ENCODE measurements at places on chromosomes 13 and 19. TPM values are rescaled to one million over a fixed set of nuclear protein-coding genes. Genes with fewer than 3 reads are reported as not detected.

GRCh38 chr13:28177877-28178276 is 39.5 kb downstream of the PAN3 start:
- DNase-seq = no peak

DNA sequence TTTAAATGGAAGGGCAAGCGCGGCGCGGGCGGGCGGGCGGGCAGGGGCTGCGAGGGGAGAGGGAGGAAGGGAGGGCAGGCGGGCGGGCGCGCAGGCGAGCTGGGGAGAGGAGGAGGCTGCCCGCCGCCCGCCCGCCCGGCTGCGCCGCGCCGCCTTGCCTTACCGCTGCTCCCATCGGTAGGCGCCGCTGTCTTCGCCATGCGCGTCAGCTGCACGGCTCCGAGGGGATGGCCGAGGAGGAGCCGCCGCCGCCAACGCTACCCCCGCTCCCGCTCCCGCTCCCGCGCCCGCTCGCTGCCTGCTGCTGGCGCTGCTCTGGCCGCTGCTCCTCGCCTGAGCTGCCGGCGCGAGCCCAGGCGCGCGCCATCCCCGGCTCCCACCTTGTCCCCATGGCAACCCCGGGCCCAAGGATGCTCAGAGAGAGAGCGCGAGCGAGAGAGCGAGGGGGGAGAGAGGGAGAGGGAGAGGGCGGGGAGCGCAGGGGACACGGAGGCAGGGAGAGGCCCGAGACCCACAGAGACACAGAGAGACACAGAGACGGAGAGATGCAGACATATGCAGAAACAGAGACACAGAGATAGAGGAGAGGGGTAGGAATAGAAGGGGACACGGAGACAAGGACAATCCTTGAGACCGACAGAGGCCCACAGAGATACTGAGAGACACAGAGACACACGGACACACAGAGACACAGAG is 40.3 kb downstream of the DEDD2 start:
- DNase-seq = peak; percentile 86

DNA sequence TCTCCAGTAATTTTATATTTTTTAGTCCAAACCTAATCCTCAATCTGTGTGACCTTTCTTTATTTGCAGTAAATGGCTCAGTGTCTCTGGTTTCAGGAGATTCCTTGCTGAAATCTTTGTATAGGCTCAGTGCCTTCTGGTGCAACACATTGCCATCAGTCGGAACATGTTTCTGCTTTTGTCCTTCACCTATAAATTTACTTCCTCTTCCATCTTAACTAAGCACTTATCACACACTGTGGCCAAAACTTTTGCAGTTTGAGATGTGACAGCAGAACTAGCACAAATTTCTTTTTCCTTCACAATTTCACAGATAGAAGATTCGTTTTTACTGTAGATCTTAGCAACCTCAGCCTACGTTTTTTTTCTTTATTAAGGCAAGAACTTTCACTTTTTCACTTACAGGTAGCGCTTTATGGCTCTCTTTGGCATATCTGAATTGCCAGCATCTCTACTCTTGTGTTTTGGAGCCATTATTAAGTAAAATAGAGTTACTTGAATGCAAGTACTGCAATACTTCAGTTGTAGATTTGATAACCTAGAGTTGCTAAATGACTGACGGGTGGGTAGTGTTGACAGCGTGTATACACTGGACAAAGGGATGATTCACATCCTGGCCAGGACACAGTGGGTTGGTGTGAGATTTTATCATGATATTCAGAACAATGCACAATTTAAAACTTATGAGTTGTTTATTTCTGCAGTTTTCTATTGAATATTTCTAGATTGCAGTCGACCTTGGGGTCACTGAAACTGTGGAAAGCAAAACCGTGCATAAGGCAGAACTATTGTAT is 44.3 kb downstream of the NDFIP2 start:
- no peak for DNase-seq

The ZNF583 gene
- 7.3 TPM for total RNA-seq

The C19orf85 gene
- total RNA-seq = not detected

DNA sequence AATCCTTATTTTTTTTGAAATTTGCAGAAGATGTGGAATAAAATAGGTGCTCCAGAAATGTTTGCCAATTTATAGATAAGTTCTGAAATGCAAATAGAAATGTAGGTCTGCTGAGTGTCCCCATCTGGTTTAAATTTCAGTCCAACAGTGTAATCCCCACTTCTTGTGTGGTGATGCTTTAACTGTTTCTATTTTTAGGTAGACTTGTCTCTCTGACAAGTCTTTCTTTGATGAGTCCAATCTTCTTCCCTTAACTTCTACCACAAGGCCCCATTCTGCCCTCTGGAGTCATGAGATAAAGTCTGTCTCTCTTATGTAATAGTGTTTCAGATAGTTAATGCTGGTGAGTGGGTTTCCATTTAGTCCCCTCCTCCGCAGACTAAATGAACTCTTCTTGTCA is 390.4 kb downstream of the RFC3 start:
- DNase-seq = no peak

The KCTD4 gene
- total RNA-seq = not detected

GRCh38 chr13:112690283-112690929 is 568 bp downstream of the ATP11A start:
- DNase-seq = no peak

- no peak for DNase-seq
These were observed 142.4 kb downstream of the MYCBP2 start for GRCh38 chr13:77184455-77184854.

DNA sequence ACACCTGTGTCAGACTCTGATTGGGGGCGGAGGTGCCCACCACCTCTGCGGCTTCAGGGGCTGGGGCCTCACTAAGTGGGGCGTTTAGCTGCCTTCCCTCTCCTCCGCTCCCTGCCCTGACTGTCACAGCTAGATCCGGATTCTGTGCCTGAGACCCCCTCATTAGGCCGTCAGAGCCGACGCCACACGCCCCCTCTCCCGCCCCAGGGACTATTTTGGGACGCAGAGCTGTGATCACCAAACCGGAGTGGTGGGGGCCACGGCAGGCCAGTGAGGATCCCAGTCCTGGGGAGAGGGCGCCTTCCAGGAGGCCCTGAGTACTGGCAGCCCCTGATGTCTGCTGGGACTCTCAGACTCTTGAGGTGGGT is 762 bp downstream of the KANK3 start:
- no peak for DNase-seq

- DNase-seq = no peak
These were observed 86.1 kb downstream of the GGACT start for GRCh38 chr13:100502446-100502845.

DNA sequence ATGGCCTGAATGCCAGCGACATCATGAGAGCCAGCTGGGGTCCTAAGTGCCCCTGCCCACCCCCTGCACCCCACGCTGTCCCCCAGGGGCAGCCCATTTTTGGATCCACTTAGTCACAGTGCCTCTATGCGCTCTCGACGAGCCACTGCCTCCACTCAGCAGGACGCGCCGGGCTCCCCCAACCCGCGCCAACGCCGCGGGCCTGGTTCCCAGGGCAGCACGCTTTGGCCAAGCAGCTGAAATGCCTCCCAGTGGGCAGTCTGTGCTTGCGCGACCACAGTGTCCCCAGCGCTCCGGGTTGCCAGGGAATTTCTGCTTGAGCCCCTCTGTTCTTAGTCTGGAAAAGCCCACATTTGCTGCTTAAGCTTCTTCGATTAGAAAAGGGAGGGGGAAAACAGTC is 39.4 kb downstream of the TMED1 start:
- DNase-seq = no peak

- no peak for DNase-seq
These were observed 200.3 kb downstream of the LMO7 start for GRCh38 chr13:75836441-75836840.

- DNase-seq = no peak
These were observed 53.4 kb upstream of the F7 start for GRCh38 chr13:113052206-113052605.

DNA sequence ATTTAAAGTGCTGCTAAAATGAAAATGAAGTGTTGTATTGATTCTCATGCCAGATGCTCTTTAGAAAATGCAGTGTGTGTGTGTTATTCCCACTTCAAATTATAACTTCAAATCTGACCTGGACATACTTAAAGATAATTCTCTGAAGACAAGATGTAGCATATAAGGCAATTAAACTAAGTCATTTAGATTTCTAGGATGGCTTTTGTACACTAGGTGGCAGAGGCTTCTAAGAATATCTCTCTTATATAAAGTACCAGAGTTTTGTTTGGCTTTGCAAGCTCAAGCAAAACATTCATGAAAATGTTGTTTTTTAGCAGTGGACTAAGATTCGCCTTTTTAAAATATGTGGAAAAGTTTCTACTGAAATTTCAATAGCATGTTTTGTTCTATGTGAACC is 407.2 kb downstream of the GPC5 start:
- no peak for DNase-seq

DNA sequence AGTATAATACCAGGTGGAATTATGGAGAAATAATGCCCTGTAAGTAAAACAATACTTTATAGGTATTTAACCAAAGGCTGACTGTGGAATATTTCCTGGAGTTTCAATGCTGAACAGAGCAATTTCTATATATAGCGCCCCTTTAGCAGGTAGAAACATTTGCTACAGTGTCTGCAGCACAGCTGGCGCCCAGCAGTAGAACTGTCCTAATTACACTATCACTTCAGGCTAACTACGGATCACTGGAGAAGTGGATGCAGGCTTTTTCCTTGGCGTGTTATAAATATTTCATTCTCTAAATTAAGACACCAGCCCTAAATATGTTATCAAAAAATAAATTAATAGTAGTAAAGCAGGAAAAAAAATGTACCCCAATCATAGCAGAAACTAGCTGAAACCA is 3.1 kb downstream of the SHISA2 start:
- no peak for DNase-seq

DNA sequence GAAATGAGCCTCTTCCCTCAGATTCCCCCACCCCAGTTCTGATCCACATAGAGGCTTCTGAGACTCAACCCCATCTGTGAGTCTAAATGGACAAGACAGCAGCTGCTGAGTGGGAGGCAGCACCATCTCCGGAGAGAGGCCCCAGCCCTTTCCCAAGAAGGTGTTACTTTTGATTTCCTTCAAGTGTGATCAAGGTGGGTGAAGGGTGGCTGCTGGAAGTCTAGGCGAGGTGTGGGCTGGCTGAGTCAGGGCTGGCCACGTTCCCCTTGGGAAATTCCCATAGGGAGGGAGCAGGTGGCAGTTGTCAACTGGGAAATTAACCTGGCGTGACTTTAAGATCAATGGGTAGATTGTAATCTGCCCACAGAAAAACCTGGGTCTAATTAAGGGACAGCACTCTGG is 148.0 kb downstream of the FOXO1 start:
- no peak for DNase-seq

The CEACAM16 gene
- not detected for total RNA-seq

- no peak for DNase-seq
These were observed 47.5 kb upstream of the LSM14A start for GRCh38 chr19:34124828-34125227.

DNA sequence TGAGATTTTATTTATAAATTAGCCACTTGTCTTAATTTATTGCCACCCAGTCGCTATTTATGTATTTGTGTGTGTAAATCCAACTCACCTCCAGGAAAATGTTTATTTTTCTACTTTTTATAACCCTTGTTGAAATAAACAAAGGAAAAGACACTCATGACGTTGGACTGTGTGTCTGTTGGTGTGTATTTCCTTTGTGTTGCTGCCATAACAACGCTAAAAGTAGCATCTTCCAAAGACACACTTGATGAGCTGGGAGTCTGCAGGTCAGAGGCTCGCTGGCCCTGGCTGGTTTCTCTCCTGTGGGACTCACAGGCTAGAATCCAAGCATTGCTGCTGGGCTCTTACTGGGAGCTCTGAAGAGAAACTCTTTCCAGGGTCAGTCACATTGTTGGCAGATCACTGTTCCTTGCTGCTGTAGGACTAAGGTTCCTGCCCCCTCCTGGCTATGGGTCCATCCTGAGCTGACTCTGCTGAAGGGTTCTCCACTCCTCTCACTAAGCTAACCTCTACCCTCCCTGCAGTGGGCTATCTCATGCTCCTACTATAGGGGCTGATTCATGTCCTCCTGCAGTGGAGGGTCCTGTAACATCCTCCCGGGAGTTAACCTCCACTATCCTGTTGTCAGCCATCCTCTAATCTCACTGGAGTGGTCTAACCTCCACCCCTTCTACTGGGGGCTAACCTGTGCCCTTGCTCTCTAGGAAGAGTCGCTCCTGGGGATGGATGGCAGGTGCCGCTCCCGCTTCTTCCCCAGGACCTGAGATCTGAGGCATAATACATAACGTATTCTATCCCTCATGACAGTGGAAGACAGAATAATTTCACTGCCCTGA is 2.1 kb downstream of the IFNL2 start:
- no peak for DNase-seq

DNA sequence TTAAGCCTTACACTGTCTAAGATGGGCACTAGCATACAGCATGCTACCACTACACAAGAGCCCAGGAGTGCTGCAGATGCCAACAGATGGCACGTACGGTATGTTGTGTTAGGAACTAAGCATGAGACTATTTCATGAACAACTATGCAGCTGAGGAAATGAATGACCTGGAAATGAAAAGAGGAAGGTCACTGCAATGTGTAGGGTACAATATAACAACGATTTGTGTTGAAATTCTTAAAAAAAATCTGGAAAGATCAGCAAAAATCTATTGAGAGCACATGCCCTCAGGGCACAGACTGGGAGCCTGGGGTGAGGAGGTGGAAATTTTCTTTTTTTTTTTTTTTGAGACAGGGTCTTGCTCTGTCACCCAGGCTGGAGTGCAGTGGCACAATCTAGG is 14.4 kb downstream of the HAUS8 start:
- DNase-seq = no peak

The DCLK1 gene
- total RNA-seq = 13.8 TPM

DNA sequence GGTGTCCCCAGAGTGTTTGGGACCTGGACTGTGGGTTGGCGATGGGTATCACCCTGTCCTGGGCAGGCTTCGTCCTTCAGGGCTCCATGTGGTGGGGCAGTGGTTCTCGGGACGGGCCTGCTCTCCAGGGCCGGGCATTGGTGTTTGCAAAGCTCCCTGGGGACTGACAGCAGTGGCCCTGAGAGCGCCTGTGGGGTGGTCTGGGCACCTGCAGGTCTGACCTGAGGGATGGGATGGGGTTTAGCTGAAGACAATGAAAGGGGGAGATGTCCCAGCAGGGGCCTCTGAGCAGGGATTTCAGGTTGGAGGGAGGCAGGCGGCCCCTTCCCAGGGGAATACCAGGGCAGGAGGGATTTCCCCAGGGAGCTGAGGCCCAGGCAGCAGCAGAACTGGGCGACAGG is 68.3 kb upstream of the MCF2L start:
- peak; percentile 73 for DNase-seq

- no peak for DNase-seq
These were observed 51.1 kb downstream of the RFC3 start for GRCh38 chr13:33869005-33869404.

- no peak for DNase-seq
These were observed 168.0 kb downstream of the TNFSF13B start for GRCh38 chr13:108437496-108437895.

The EDDM13 gene
- total RNA-seq = not detected

The TTYH1 gene
- total RNA-seq = 1.3 TPM

DNA sequence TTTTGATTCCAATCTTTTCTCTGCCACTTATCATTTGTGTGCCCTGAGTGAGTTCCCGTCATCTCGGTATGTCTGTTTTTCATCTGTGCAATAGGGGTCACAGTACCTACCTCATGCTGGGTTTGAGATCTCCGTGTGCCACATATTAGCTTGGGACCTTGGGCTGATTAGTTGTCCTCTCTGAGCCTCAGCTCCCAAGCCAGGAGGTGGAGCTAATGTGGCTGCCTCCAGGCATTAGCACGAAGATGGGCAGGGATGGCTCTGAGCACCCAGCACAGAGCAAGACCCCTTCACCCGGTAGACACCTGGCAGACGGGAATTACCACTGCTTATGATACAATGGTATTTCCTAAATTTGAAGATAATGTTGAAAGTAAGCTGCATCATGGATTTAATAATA is 35.8 kb upstream of the XPO4 start:
- no peak for DNase-seq

GRCh38 chr19:13095934-13096927 is 6.4 kb downstream of the LYL1 start:
- no peak for DNase-seq
